ENCODE measurements at places on chromosomes 7 and 10. TPM values are rescaled to one million over a fixed set of nuclear protein-coding genes. Genes with fewer than 3 reads are reported as not detected.

The PLAC9 gene
- 13.4 TPM for total RNA-seq

The ZNF503 gene
- 112 TPM for total RNA-seq

The HGF gene
- 78.2 TPM for total RNA-seq

The LFNG gene
- 4.9 TPM for total RNA-seq

The C10orf62 gene
- not detected for total RNA-seq

The TFR2 gene
- 0.64 TPM for total RNA-seq

The MINDY3 gene
- 19.0 TPM for total RNA-seq

The SLC25A13 gene
- total RNA-seq, result 16.0 TPM

The MSMB gene
- not detected for total RNA-seq

The VIPR2 gene
- total RNA-seq, result not detected

The AEBP1 gene
- 84.2 TPM for total RNA-seq

The ZNF33B gene
- 1.7 TPM for total RNA-seq

The SGCE gene
- total RNA-seq, result 59.2 TPM

The CDNF gene
- 3.8 TPM for total RNA-seq

The HPSE2 gene
- not detected for total RNA-seq

The ZNF117 gene
- 3.4 TPM for total RNA-seq

The CLRN3 gene
- total RNA-seq, result not detected

The MKRN1 gene
- total RNA-seq, result 38.1 TPM

The SLC18A3 gene
- total RNA-seq, result not detected

The NUTM2E gene
- 0.13 TPM for total RNA-seq

The CHAT gene
- not detected for total RNA-seq

The BUD31 gene
- total RNA-seq, result 105 TPM

The DKK1 gene
- total RNA-seq, result 5.9 TPM
